Activated CD4-positive, alpha-beta memory T cell treated with anti-CD3 and anti-CD28 coated beads for 36 hours (primary cell): ENCODE measurements at places on chromosomes 16 and 17. TPM values are rescaled to one million over a fixed set of nuclear protein-coding genes. Genes with fewer than 3 reads are reported as not detected.

The ARHGAP44 gene
- total RNA-seq, result not detected

The GJC1 gene
- 2.7 TPM for total RNA-seq

The TEKT3 gene
- total RNA-seq, result 0.33 TPM

The MT1E gene
- 4.8 TPM for total RNA-seq

The GLG1 gene
- total RNA-seq, result 63.8 TPM

The C16orf89 gene
- total RNA-seq, result not detected

DNA sequence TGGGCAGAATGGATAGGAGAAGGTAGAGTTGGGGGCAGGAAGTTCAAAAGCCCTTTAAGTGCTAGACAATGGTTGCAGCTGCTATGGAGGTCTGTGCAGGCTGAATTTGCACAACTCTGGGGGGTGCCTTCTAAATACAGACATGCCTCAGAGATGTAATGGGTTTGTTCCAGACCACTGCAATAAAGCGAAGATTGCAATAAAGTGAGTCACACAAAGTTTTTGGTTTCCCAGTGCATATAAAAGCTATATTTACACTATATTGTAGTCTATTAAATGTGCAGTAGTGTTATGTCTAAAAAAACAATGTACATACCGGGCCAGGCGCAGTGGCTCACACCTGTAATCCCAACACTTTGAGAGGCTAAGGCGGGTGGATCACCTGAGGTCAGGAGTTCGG is 60.5 kb upstream of the MYOCD start:
- H3K27ac ChIP-seq, result no peak overlapping the region
- no peak overlapping the region for H3K4me3 ChIP-seq
- no peaks in the 10 kb centered on the region for H3K4me1 ChIP-seq
- H3K36me3 ChIP-seq, result no peaks in the 10 kb centered on the region

- no peak overlapping the region for H3K27ac ChIP-seq
- no peaks in the 10 kb centered on the region for H3K27me3 ChIP-seq
- DNase-seq, result no peak
- no peaks in the 10 kb centered on the region for H3K36me3 ChIP-seq
These were observed 300.2 kb upstream of the IRX5 start for GRCh38 chr16:54630284-54630967.

DNA sequence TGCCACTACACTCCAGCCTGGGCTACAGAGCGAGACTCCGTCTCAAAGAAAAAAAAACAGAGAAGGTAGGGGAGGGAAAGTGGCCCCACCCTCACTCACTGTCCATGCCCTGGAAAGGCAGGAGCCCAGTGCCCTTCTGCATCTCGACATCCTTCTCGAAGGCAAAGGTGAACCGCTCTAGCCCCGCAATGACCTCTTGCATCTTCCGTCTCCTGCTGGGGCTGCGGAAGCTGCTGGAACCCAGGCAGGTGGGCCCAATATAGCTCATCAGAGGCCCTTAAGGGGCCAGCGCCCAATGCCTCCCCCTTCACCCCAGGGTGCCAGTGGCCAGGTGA is at the start of gene CPSF4L:
CPSF4L (minus strand) TSS at position 264 of the 335 bp plus-strand sequence; CDS start at position 202, 62 bp downstream.
- H3K4me3 ChIP-seq, result no peak within 1 kb of the TSS
- no peaks in the 10 kb centered on the region for H3K27me3 ChIP-seq
- no peaks in the 10 kb centered on the region for H3K4me1 ChIP-seq
- no peaks in the 10 kb centered on the region for H3K36me3 ChIP-seq

DNA sequence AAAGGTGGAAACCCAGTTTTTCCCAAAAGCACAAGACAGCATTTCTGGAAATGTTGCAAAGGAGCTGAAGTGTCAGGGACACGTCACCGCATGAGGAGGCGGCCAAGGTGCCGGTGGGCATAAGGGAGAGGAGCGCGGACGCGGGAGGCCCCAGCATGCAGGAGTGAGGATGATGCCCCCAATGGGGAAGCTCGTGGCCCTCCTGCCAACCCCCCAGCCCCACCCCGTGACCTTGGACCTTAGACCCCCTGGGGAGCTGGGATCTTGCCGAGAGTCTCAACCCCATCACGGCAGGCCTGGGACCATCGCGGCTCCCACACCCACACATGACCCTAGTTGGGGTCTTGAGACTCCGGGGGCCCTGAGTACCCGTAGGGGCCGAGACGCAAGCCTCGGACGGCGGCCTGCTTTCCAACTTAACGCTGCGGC is 119.4 kb upstream of the METRNL start:
- no peak overlapping the region for H3K27ac ChIP-seq
- H3K4me3 ChIP-seq, result no peak overlapping the region

- no peak overlapping the region for H3K4me3 ChIP-seq
- H3K27ac ChIP-seq, result no peak overlapping the region
- no peaks in the 10 kb centered on the region for H3K27me3 ChIP-seq
These were observed 36.5 kb upstream of the DHRS7B start for GRCh38 chr17:21089933-21090901.

DNA sequence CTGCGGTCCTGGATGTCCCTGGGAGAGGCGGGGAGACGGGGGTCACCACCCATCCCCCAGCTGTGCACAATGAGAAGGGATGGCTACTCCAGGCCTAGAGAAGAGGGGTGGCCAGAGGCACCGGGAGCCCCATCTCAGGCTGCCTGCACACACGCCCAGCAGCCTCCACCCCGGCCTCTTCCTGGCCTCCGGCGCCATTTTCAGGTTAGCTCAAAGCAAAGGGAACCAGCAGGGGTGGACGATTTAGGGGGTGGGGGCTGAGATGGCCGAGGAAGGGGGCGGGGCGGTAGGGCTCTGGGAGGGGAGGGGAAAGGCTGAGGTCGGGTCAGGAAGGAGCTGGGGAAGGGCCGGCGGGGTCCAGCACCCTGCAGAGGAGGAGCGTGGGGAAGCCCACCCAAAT is 42.8 kb downstream of the SRCIN1 start:
- H3K4me1 ChIP-seq, result peaks cover 31% of the 10 kb centered on the region
- peaks cover 59% of the 10 kb centered on the region for H3K27me3 ChIP-seq
- H3K36me3 ChIP-seq, result no peaks in the 10 kb centered on the region
- no peak overlapping the region for H3K27ac ChIP-seq

DNA sequence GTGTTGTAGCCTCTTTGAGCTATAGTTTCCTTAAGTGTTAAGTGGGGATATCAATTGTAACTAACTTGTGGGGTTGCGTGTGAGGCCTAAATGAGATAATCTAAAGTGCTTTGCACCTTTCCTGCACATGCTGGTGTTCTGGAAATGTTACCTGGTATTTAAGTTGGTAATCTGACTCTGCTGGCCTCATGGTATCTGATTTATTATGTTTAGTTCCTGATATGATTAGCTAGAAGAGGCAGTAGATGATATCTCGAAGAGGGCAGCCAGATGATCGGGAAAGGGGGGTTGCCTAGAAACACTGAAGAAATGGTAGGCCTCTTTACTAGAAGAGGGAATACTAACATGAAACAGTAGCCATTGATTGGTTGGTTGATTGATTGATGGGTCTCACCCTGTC is 65.4 kb upstream of the CLEC18A start:
- H3K4me3 ChIP-seq, result no peak overlapping the region
- peaks cover 8% of the 10 kb centered on the region for H3K4me1 ChIP-seq
- no peak overlapping the region for H3K27ac ChIP-seq
- H3K27me3 ChIP-seq, result no peaks in the 10 kb centered on the region
